Fibroblast of lung (primary cell): ENCODE measurements at places on chromosomes 3 and 15.

DNA sequence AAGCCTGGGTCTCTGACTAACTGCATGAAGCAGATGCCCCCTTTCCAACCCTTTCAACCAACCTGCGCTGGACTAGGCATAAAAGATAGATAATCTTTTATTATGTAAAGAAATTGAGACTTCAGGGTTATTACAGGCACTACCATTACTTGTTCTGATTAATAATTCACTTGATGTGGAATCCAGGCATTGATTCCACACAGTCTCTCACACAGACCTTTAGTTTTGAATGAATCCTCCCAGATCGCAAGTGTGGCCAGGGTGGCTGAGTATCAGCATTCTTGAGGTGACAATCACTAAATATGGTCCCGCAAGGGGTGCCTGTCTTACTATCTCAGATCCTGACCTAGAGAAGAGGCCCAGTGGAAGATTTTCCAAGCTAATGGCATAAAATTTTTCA is 368.9 kb upstream of the ONECUT1 start:
- no peak for DNase-seq

DNA sequence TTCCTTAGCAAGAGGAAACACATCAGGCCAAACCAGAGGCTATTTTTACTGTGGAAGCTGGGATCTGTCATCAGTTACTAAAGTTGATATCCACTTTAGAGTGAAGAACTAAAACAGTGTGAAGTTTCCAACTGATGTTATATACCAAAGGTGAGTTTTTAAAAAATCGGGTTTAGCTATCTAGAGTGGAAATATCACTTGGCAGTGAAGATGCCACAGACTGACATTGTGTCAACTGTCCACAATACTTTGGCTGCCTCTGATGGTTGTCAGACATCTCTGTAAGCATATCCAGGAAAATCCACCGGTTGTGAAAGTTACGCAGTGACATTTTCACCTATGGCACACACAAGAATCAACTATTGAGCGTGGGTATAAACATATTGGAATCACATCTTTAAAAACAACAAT is 9.2 kb downstream of the ZIC1 start:
- DNase-seq = no peak

DNA sequence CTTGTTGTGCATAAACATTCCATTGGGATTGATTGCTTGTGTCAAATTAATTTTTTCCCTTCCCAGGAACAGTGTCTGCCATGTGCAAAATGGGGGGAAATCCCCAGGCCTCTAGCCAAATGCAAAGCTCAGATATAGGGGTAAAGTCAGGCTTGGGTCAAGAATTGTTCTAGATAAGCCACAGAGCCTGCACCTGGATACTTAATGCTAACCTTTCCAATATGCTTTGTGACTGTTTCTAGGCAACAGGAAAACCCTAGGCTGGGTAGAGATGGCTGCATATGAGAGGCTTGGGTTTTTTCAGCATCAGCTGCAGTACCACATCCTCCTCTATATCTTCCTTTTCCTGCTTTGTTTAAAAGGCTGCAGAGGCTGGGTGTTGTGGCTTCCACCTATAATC is 61.9 kb upstream of the ROPN1 start:
- peak; percentile 23 for DNase-seq

- DNase-seq = no peak
These were observed 45.7 kb upstream of the PTX3 start for GRCh38 chr3:157390713-157391515.

- DNase-seq = no peak
These were observed 2.2 kb downstream of the C15orf39 start for GRCh38 chr15:75203908-75204263.

DNA sequence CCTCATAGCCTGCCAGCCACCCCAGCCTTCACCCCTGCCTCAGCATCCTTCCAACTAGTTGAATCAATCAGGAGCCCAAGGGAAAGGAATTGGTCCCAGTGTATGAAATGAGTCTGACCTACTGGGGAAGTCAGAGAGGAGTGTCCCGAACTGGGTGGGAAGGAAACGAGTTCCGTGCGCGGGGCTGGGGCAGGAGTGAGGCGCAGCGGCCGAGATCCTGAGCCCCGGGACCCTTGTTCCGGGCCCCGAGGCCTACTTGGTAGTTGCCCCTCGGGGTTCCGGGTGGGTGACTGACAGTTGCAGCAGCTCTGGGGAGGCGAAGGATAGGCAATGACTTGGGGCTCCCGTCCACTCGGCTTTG is 1.1 kb upstream of the PLCL2 start:
- DNase-seq = no peak

- DNase-seq = peak; percentile 57
These were observed 4.1 kb downstream of the ZNF609 start for GRCh38 chr15:64464276-64465005.

- no peak for DNase-seq
These were observed 262.6 kb downstream of the MECOM start for GRCh38 chr3:169400874-169401273.

- DNase-seq = no peak
These were observed 55.8 kb upstream of the SLC7A14 start for GRCh38 chr3:170641510-170642236.

GRCh38 chr3:180329847-180330246 is 272.1 kb upstream of the TTC14 start:
- no peak for DNase-seq
